WTC11 (cell line): ENCODE measurements at places on chromosomes 1 and 21.

GRCh38 chr1:155424091-155424490 lies 103.4 kb downstream of the RUSC1 start:
- no peak for DNase-seq

- DNase-seq, result no peak
Measured at GRCh38 chr21:45546636-45547544, 4.7 kb upstream of the SLC19A1 start.

GRCh38 chr1:192887426-192887825 lies 78.6 kb downstream of the RGS2 start:
- DNase-seq, result no peak

GRCh38 chr1:81689531-81689941 lies 111.2 kb upstream of the ADGRL2 start:
- DNase-seq, result no peak

DNA sequence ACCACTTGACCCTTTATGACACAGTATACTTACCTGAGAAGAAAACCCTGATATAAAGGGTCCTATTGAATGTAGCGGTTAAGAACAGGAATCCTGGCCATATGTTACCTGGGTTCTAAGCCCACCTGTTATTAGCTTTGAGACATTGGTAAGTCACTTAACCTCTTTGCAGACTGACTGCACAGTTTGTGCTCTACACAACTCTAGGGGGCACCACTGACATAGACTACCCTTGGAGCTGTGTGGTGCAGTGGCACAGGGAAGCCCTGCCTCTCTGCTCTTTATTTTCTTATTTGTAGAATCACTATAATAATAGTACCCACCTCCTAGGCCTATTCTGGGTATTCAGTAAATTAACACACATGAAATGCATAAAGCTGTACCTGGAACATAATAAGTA lies 165.6 kb downstream of the C1orf94 start:
- DNase-seq, result no peak

DNA sequence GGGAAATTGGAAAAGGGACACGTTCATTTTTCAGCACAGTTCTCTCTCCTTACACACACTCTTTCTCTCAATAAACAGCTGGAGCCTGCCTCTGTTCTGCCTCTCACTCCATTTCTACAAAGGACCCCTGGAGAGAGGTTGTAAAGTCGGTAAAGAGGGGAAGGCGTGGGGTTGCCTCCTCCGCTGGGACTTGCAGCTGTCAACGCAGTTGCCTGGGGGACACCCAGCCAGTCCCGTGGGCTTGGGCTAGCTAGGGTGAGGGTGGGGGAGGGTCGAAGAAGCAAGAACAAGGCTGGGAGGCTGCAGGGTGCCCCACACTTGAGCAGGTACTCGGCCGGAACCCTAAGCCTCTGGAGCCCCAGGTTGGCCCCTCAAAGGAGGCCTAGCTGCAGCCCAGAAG lies 27.6 kb downstream of the C1orf216 start:
- DNase-seq, result peak; percentile 20

GRCh38 chr1:56380531-56380930 lies 198.8 kb downstream of the PLPP3 start:
- DNase-seq, result no peak
